HepG2 (cell line): ENCODE measurements at places on chromosomes 13 and 19.

DNA sequence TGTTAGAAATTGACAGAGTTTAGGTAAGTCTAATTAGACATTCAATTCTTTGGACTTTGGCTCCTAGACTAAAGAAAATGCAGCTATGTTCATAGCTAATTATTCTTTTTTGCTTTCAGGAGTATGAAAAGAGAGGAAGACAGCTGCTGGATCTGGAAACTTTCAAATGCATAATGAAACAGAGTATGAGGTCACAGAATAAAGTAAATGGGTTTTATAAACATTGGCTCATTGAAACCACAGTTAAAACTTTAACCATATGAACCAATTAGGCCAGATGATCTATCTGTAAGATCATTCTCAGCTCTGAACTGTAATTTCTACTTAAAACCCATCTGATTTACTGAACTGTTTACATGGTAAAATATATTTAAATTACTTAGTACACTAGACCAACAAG, 82.7 kb downstream of the TEX26 start:
- no peak for DNase-seq

GRCh38 chr19:40614622-40615411, 13.6 kb downstream of the LTBP4 start:
- DNase-seq: no peak

- no peak for DNase-seq
Observed at GRCh38 chr19:51417107-51417809, at the start of gene SIGLEC10. SIGLEC10 (minus strand) TSS chr19:51417642; CDS start chr19:51417581, 61 bp downstream.

- DNase-seq: no peak
Observed at GRCh38 chr13:25652764-25653163, 281.0 kb downstream of the ATP8A2 start.

DNA sequence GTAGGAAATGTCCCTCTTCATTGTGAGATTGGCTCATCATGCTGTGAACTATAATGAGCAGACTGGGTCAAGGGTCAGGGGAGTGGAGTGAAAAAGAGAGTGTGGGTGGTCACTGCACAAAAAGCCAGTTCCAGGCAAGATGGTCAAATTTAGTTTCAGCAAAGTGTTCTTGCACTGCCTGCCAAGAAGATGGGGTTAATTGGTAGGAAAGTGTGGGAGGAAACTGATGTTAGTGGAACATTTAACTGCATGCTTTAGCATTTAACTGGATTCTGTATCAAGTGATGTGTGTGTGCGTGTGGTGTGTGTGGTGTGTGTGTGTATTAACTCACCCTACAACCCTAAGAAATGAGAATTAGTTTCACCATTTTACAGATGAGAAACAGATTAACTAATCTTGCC, 131.6 kb downstream of the COG6 start:
- DNase-seq: no peak

DNA sequence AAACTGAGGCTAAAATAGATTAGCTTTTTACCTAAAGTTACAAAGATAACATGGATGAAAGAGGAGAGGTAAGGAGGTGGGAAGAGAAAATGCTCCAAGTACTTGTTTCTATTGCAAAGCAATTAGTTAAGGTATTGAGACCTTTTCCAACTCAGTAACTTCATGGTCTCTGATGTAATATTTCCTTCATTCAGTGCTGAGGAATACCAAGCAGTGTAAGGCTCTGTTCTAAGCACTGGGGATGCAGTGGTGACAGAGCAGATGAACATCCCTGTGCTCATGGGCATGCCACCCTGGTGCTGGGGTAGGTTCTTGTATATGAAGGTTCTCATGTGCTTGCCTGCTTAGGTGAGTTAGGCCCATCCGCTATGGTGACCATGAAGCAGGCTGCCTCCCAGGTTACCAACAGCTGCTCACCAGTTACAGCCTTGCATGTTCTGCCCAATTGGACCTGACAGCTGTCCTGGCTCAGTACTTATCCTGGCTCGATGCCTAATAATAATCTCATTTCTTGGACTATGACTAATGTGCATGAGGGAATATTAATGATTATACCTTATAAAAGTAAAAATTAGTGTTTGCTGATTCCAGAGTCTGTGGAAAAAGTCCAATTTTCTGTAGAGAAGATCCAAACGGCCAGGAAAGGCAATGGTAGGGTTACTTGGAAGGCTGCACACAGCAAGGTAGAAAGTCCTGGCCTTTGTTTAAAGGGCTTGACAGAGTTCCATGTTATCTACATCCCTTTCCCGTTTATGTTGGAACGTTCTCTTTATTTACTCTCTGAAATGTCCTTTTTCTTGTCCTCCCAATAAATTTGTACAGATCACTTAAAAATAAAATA, 48.3 kb downstream of the LATS2 start:
- no peak for DNase-seq

- peak; percentile 72 for DNase-seq
Observed at GRCh38 chr13:21478881-21479808, 20.0 kb upstream of the ZDHHC20 start.

DNA sequence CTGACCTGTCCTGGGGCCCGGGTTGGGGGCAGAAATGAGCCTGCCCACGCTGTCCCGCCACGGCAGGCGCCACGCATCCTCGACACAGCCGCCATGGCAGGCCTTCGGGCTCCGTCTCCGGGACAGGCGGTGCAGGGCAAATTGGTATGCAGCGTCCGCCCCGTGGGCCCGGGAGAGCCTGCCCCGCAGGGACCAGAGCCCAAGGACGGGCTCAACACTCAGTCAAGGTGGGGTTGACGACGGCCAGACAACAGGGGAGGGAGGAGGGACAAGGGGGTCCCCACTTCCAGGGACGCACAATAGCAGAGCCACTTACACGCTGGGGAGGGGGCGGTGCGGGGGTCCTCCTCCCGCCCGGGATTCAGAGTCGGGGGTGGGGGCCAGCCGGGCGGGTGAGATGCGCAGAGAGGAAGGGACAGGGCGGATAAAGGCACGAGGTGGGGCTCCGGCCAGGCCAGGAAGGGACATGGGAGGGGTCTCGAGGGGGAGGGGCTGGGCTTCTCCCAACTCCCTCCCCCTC, 1.2 kb downstream of the CTXN1 start:
- DNase-seq: no peak

- no peak for DNase-seq
Observed at GRCh38 chr13:108859197-108860012, 230.0 kb downstream of the MYO16 start.

GRCh38 chr19:55712804-55713631, 25.2 kb downstream of the NLRP9 start:
- no peak for DNase-seq

DNA sequence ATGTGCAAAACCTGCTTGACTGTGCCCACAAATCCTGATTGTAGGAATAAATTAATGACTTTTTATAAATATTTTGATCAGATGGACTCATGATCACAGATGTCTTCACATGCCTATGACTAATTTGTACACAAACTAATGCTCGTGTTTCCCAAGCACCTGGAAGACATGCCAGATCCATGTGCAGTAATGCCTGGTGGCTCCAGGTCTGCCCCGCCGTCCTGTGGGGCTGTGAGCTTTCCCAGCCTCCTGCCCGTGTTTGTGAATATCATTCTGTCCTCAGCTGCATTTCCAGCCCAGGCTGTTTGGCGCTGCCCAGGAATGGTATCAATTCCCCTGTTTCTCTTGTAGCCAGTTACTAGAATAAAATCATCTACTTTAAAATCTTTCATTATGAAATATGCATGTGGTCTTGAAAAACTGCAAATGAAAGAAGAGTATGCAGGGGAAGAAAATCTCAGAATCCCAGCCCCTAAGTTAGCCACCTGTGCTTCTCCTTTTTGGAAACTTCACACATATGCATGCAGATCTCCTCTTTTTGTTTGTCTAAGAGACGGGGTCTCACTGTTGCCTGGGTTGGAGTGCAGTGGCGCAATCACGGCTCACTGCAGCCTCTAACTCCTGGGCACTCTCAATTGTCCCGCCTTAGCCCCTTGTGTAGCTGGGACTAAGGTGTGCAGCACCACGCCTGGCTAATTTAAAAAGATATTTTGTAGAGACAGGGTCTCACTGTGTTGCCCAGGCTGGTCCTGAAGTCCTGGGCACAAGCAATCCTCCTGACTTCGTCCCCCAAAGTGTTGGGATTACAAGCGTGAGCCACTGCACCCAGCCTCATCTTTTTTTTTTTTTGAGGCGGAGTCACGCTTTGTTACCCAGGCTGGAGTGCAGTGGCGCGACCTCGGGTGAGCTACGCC, 6.2 kb downstream of the RPL28 start:
- no peak for DNase-seq

GRCh38 chr13:59766236-59766635, 397.5 kb downstream of the DIAPH3 start:
- no peak for DNase-seq

GRCh38 chr13:114241918-114242317, 7.2 kb downstream of the CDC16 start:
- DNase-seq: no peak

GRCh38 chr19:16113727-16114126, 2.0 kb downstream of the RAB8A start:
- DNase-seq: no peak

DNA sequence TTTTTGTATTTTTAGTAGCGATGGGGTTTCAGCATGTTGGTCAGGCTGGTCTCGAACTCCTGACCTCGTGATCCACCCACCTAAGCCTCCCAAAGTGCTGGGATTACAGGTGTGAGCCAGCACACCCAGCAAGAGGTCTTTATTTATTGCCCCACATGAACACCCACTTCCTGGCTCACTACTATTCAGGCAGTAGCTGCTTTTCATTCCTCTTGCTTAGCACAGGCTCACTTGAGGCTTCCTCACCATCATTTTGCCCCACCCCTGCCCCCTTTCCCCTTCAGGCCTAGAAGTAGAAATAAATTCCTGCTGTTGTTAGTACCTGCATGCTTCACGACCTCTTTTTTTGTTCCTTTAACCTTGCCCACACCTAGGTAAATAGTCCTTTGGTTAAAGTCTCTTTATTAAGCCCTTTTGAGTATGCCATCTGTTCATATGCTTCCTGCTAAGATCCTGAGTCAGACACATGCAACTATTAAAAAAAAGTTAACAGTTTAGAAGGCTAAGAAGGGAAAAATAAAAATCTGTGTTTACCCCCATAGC, 33.5 kb upstream of the ITM2B start:
- DNase-seq: no peak

GRCh38 chr19:9323919-9324583, at the start of gene ZNF559:
ZNF559 (plus strand) TSS chr19:9324179; CDS start chr19:9338550, 14,371 bp downstream.
- DNase-seq: peak; percentile 85

GRCh38 chr19:47074621-47075020, 26.2 kb upstream of the TMEM160 start:
- no peak for DNase-seq

DNA sequence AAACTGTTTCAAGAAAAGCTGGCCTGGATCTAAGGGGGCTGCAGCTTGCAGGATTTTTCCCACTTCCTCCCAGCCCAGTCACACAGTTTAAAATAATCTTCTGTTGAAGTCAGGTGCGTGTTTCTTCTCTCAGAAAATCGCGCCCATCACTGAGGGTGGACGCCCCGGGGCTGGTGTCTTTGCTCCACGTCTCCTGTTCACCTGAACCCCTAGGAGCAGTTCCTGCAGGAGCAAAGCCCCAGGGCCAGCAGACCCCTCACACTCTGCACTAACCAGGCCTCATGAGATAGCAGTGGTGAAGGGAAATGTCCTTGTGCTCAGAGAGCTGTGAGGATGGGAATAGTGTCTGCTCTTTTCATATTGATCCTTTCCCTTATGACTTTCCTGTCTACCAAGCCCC, 920 bp upstream of the SIGLEC7 start:
- DNase-seq: no peak

DNA sequence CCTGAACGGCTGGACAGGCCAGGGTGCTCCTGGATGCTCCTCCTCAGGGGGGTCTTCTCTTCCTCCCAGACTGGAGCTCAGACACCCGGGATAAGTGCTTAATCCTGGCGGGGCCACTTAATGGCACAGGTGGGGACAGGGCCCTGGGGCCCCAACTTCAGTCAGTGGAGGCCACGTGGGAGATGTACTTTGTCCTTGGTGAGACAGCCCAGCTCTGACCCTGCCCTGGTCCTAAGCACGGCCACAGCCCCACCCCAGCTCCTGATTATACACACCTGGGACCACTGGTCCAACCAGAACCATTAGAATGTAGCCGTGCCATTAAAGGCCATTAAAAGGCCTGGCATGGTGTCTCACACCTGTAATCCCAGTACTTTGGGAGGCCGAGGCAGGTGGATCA, 7.8 kb downstream of the PPP1R14A start:
- no peak for DNase-seq

GRCh38 chr19:54469496-54469934, 3.6 kb downstream of the CDC42EP5 start:
- no peak for DNase-seq

- DNase-seq: no peak
Observed at GRCh38 chr13:44768239-44768638, 192.1 kb upstream of the TSC22D1 start.

DNA sequence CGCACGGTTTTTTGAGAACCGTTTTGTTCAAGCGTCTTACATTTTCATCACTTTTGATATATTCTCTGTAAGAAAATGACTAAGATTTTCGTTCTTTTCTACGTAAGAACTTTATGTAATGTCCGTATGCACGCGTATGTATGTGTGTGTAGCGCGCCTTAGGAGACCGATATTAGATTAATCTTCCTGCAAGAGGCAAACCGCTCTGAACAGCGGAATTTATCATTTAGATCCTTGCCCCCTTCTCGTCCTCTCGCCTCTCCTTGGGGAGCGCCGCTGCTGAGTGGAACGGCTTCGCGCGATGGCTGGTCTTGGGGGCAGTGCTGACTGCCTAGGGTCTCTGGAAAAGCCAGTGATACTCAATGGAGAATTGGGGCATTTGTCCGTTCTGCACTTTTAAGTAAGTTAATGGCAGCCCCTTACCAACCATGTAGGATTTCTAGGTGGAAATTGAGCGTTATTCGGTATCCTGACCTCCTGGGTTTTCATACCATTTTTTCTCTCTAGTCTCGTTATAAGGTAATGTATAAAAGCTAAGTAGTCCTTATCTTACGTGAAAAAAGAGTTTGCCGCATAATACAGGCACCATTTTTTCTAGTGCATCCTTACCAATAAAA, 4.7 kb downstream of the MAB21L1 start:
- no peak for DNase-seq

- no peak for DNase-seq
Observed at GRCh38 chr19:3368441-3368795, 2.0 kb downstream of the NFIC start.

GRCh38 chr19:23554548-23554947, 132.5 kb downstream of the ZNF675 start:
- no peak for DNase-seq

DNA sequence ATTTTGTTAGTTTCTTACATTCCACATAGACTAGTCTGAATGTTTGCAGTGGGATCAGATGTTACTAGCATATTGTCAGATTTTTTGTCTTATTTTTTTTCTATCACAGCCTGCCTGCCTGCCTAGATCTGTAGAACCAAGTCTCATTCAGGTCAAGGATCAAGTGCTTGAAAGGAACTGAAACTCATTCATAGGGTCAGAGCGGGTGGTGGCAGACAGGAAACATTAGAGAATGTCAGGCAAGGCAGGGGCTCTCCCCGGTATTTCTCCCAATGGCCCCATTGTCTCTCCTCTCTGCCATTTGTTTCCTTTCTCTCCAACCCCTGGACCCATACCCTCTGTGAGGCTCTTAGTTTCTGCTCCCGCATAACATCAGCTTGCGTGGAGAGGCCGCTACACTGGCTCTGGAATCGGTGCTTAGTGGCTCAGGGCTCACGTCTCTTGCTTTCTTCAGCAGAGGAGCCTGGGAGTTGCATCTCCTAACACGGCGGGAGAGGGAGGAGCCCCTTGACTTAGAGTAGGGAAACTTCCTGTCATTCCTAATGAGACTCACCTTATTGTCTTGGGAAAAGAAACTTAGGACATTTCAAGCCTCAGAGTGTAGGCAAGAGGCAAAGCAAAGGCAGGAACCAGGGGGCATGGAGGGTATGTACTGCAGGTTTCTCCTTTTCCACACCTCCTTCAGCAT, 35.6 kb upstream of the SPATA13 start:
- no peak for DNase-seq
